ENCODE measurements at places on chromosomes 12 and 14. TPM values are rescaled to one million over a fixed set of nuclear protein-coding genes. Genes with fewer than 3 reads are reported as not detected.

Gene SYT10
- not detected for total RNA-seq

Gene TAS2R9
- total RNA-seq = not detected

- no peak for DNase-seq
Observed at GRCh38 chr12:1881301-1881700, 37.2 kb downstream of the CACNA2D4 start.

Gene PTGER2
- total RNA-seq = 23.1 TPM

- DNase-seq = no peak
Observed at GRCh38 chr12:41264281-41264680, 76.2 kb downstream of the PDZRN4 start.
